ENCODE measurements at places on chromosomes 11 and 22. TPM values are rescaled to one million over a fixed set of nuclear protein-coding genes. Genes with fewer than 3 reads are reported as not detected.

- H3K4me3 ChIP-seq: no peak overlapping the region
- no peaks in the 10 kb centered on the region for H3K27me3 ChIP-seq
- H3K27ac ChIP-seq: no peak overlapping the region
Observed at GRCh38 chr11:35061516-35062440, 77.2 kb upstream of the CD44 start.

Gene CENPM
- total RNA-seq: 6.1 TPM

Gene OR52D1
- not detected for total RNA-seq

Gene APOBEC3H
- total RNA-seq: not detected

Measured in stomach (tissue), 19 donors.